ENCODE measurements at places on chromosomes 6 and 20.
A peak's percentile ranks its signal among the peaks of the same experiment; 100 is the strongest.

- DNase-seq, result peak; percentile 82
Measured at GRCh38 chr6:137878486-137879285, 11.6 kb downstream of the TNFAIP3 start.

DNA sequence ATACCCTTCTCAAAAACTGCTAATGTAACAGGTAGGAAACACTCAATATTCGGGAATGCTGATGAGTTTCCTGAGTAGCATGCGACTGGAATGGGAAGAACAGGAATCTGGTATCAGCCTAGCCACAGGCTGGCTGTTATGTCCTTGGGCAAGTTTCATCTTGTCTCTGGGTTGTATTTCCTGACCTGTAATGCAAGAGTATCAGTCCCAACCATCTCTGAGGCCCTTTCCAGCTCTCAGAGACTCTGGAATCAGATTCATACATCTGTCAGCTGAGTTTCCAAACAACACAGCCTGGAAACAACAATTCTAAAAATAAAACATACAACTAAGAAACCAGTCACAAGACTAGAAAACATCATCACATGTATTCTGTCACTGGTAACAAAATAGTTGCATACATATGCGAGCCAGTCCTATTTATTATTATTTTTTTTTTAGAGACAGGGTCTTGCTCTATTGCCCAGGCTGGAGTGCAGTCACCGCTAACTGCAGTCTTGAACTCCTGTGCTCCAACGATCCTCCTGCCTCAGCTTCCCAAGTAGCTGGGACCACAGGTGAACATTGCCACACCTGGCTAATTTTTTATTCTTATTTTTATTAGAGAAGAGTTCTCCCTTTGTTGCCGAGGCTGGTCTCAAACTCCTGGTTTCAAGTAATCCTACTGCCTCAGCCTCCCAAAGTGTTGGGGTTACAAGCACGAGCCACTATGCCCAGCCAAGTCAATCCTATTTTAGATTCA is 16.7 kb upstream of the TFAP2A start:
- DNase-seq, result no peak

DNA sequence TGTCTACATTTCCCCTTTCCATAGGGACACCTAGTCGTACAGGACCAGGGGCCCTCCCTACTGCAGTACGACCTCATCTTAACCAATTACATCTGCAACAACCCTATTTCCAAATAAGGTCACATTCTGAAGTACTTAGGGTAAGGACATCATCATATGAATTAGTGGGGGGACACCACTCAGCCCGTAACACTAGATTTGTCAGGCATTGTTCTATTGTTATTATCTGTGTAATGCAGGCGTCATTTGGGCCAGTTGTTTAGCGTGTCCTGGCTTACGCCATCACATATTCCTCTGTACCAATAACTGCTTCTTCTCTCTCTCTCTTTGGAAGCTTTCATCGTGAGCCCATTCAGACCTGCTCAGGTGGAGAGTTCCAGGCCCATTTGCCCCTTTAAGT is 89.3 kb downstream of the CAP2 start:
- no peak for DNase-seq

- DNase-seq, result no peak
Measured at GRCh38 chr6:83285917-83286316, 92.8 kb downstream of the RWDD2A start.

GRCh38 chr6:165266621-165267020 is 42.8 kb downstream of the C6orf118 start:
- no peak for DNase-seq

GRCh38 chr6:26233649-26234420 is 131.2 kb upstream of the BTN3A2 start:
- DNase-seq, result no peak

DNA sequence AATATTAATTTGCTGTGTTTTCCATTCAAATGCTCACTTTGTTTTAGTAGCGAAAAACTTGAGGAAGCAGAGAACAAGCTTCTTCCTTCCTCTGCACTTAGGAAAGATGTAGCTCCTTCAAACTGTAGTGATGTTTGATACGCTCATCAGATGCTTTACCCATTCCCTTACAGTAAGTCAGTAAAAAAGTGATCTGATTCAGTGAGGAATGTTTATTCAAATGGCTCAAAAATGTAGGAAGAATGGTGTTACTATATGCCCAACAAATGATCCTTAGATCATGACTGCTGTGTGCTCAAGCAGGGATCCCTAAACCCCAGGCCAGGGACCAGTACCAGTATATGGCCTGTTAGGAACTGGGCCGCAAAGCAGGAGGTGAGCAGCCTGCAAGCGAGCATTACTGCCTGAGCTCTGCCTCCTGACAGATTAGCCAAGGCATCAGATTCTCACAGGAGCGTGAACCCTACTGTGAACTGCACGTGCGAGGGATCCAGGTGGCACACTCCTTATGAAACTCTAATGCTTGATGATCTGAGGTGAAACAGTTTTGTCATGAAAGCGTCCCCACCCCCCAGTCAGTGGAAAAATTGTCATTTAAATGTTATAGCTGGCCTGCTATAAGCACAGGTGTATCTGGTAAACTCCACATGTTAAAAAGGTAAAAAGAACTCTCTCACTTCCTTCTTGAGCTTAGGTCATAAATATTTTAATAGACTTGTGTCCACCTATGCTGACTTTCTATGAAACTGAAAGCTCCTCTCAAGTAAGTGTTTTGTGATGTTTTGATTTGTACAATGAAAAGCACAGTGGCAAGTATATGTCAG is 187.2 kb downstream of the FOXC1 start:
- no peak for DNase-seq

GRCh38 chr6:14316651-14317386 is 199.2 kb downstream of the CD83 start:
- DNase-seq, result peak; percentile 52

DNA sequence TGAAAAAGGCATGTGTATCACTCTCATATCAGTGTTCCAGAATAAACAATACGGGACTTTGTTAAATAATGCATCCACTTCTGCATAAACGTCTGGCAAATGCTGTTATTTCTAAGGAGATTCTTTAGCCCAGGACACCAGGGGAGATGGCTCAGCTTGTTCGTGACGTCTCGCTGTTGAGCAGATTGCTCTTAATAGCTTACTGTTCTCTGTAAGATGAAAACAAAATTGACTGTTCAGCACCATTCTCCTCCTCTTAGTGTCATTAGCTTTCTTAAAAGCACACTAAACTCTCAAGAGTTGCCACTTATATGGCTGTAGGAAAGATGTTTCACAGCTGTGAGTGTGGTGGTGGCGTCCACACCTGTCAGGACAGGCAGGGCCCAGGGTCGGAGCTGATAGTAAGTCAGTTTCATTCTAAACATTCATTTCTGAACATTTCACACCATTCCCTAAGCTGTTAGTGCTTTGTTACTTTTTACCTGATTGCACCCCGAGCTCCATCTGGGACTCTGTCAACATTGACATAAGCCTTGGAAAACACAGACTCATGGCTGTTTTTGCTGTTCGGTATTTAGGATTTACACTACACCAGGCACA is 132.1 kb downstream of the ZDHHC14 start:
- DNase-seq, result no peak

DNA sequence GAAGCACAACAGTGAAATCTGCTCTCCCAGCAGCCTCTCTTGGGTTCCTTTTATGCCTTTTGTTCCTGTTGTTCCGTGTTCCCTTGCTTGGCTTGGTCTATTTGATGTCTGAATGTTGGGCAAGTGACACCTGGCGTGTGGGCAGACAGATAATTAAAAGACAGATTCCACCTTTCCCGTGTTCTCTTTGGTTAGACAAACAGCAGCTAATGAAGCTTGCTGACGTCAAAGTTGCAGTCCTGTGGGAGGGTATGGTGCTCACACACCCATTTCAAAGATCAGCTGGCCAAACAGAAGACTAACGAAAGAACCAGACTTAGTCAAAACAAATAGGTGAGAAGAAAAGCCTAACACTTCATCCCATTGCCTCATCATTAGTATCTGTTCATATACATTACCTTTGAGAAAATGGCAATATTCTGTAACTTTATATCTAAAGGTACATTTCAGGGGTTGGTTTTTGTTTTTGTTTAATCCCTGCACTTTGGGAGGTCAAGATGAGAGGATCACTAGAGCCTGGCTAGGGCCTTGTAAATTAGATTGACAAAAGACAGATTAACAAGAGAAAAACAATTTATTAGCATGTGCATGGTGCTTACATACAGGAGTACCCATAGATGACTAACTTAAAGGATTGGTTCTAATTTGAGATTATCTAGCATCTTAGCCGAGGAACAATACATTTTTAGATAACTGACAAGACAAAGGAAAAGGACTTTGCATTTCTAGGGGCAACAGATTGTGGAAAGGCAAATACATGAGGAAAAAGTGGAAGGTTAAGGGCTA is 48.9 kb upstream of the TNFRSF21 start:
- DNase-seq, result no peak

DNA sequence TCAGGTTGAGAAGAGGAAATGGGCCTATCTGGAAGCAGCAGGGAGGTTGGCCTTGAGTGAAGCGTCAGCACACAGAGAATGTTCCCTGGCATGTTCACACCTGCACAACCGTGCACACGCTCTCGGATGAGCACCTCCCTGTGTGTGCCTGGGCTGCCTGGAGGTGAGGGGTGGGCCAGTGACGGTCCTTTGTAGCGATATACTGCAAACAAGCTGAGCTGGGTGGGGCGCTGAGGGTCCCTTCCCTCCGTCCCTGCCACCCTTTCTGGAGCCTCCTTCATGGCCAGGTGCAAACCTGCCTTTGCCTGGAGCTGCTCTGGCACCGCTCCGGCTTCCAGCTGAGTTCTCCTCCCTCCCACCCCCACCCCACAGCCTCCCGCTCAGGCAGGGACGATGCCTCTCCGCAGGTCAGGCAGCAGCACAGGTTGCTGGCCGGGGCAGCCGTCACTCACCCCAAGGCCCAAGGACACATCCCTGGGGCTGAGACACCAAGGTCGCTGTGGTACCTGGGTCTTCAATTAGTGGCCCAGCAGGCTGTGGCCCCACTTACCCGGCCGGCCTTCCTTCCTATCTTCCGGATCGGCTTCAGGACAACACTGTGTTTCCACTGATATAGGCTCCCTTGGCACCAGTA is 111.6 kb downstream of the ERMARD start:
- DNase-seq, result no peak

GRCh38 chr20:10332656-10333415 is 101.2 kb downstream of the MKKS start:
- no peak for DNase-seq

GRCh38 chr20:8912096-8912495 is 156.8 kb upstream of the PLCB4 start:
- no peak for DNase-seq

DNA sequence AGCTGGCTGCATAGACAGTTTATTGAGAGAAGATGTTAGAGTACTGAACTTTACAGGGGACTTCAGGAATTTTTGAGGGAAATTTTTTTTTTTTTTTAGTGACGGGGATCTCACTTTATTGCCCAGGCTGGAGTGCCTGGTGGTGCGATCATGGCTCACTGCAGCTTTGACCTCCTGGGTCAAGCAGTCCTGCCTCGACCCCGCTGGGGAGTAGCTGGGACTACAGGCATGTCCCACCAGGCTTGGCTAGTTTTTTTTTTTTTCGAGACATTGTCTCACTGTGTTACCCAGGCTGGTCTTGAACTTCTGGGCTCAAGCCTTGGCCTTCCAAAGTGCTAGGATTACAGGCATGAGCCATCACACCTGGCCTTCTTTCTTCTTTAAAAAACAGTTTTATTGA is 10.8 kb upstream of the EFCAB8 start:
- no peak for DNase-seq

GRCh38 chr6:30122515-30122914 is 9.6 kb upstream of the TRIM31 start:
- no peak for DNase-seq

GRCh38 chr20:38452880-38453624 is 17.9 kb upstream of the SNHG17 start:
- no peak for DNase-seq

DNA sequence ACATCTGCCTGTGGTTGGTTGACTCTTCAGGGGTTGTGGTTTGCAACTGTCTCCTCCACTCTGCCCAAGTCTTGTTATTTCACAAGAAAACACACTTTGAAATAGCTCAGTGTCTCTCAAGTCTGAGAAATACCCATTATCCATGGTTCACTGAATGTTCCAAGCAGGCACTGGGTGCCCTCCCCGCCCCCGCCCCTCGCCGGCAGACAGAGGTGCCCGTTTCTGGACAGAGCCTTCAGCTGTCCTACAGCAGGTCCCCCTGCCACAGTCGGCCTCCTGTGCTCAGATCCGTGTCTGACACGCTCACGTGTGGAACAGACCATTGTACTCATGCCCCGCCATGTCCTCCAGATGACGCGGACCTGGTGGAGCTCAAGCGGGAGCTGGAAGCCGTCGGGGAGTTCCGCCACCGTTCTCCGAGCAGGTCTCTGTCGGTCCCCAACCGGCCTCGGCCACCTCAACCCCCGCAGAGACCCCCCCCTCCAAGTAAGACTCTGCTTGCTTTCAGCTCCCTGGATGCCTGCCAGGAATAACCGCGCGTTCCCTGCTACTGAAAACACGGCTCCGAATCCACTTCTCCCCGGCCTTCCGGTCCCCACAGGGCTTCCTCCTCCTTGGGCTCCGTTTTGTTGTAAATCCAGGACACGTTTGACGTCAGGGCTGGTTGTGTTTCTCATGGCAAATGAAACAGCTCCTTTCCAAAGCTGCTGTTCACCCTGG is 81.4 kb downstream of the SERAC1 start:
- DNase-seq, result no peak

DNA sequence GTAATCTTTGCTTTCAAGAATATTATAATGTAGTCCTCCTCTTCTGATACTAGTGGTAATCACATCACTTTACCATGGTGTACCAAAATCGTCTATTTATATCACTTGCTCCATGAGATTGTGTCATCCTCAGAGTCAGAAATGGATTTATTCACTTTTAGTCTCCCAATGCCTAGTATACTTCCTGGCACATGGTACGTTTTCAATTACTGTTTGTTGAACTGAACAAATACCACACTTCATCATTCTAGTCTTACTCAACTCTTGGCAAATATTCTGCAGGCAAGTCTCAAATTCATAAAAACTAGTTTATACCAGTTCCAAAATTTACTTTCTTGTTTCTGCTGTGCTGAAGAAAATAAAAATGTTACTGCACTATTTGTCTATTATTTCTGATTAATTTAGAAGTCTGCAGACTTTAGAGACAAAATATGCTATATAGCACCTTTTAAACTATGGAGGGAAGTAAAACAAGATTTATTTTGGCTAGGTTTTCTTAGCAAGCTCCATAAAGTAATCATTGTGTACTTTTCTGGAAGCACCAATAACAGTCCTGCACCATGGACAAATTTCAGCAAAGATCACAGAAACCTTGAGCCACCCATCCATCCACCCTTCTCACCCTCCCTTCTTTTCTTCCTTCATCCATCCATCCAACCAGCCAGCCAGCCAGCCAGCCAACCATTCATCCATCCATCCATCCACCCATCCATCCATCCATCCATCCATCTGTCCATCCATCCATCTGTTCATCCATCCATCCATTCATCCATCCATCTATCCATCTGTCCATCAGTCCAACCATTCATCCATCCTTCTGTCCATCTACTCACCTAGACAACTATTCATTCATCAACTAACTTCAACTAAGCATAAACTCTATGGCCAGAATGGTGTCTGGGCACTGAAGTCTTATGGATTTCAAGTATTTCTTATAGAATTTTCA is 102.1 kb upstream of the STMND1 start:
- DNase-seq, result no peak

DNA sequence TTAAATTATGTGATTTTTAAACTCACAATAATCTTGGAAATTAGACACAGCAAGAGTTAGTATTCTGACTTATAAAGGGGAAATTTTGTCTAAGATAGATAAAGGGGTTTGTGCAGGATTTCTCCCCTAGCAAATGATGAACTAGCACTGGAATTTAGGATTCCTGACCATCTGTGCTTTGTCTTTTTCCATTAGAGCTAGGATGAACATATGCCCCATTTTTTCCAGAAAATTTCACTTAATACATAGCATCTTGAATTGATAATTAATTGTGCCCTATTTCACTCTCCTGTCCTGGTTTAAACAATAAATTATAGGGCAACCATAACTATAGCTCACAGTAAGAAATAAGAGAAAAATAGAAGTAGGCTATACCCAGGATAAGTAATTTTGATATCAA is 601.0 kb downstream of the GRIK2 start:
- DNase-seq, result no peak
